Motor neuron (in vitro differentiated cells): ENCODE measurements at places on chromosomes 6 and 20. TPM values are rescaled to one million over a fixed set of nuclear protein-coding genes. Genes with fewer than 3 reads are reported as not detected.

Gene TMC2
- 0.14 and 0.37 TPM in 2 replicates for total RNA-seq

Gene SAMD5
- total RNA-seq: 6.5 and 7.5 TPM in 2 replicates

Gene MAP1LC3A
- total RNA-seq: 45.3 and 48.2 TPM in 2 replicates

Gene CLDN20
- 6.1 and 7.3 TPM in 2 replicates for total RNA-seq

Gene TRIM40
- total RNA-seq: 0.26 TPM in 1 of 2 replicates, not detected in the other

Gene MRPS18A
- 71.2 and 75.1 TPM in 2 replicates for total RNA-seq

Gene BPIFA1
- total RNA-seq: not detected in 2 replicates

Gene PRSS35
- 0.22 and 0.89 TPM in 2 replicates for total RNA-seq

Gene SLC25A27
- total RNA-seq: 24.8 and 26.5 TPM in 2 replicates

Gene RPP40
- total RNA-seq: 13.4 and 20.0 TPM in 2 replicates

Gene OTOR
- 0.14 TPM in 1 of 2 replicates, not detected in the other for total RNA-seq
